Activated naive CD4-positive, alpha-beta T cell treated with anti-CD3 and anti-CD28 coated beads, Interleukin-2, amount 50 U/mL, for 16 hours (primary cell): ENCODE measurements at places on chromosomes 2 and 18.

DNA sequence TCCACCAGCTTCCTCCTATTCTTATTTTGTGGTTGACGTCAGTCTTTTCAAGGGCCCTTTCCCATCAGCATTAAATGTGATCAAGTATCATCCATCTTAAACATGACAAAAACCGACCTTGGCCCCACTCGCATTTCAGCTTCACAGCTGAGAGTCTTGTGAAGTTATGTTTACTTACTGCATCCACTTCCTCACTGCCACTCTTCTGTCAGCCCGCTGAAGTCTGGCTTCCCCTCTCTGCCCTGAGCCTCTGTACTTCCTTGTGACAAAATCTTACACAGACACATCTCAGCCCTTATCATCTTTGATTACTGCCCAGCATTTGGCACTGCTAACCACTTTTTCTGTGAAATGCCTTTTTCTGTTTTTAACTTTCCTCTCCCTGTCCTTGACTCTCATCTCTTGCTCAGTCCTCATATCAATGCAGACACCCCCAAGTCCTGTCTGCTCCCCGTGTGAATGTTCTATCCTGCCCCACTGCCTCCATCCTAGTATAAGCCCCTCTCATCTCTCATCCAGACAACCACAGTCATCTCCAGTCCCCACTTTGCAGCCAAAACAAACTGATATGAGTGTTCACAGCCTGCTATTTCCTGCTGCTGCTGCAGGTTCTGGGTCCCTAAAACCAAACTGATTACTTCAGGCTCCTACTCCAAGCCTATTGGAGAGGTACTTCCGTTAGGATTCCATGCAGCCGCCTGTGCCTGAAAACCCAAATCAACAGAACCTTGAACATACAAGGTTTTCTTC lies 31.4 kb downstream of the FOSL2 start:
- no peak for DNase-seq

DNA sequence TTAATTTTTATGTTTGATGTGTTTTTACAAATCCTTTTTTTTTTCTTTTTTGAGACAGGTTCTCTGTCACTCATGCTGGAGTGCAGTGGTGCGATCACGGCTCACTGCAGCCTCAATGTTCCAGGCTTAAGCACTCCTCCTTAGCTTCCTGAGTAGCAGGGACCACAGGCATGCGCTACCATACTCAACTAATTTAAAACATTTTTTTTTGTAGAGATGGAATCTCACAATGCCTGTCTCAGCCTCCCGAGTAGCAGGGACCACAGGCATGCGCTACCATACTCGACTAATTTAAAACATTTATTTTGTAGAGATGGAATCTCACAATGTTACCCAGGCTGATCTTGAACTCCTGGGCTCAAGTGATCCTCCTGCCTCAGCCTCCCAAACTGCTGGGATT lies 3.2 kb downstream of the NOTO start:
- no peak for DNase-seq

GRCh38 chr2:9325428-9325827 lies 97.9 kb downstream of the ITGB1BP1 start:
- no peak for DNase-seq

DNA sequence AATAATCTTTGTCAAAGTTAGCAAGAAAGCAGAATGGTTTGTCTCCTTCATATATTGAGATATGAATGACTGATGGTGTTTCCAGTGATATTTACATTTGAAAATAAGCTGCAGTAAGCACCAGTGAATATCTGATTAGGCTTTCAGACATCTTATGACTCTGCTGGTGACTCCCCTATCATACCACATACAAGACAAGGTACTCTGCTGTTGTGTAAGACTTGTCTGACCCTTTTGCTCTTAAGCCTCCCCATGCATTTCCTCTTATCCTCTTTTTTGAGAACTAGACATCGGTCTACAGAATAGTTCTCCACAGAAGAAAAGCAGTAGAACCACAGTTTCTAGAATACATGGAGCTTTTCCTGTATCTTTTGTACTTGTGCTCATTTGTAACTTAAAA lies 9.3 kb downstream of the POLI start:
- no peak for DNase-seq

DNA sequence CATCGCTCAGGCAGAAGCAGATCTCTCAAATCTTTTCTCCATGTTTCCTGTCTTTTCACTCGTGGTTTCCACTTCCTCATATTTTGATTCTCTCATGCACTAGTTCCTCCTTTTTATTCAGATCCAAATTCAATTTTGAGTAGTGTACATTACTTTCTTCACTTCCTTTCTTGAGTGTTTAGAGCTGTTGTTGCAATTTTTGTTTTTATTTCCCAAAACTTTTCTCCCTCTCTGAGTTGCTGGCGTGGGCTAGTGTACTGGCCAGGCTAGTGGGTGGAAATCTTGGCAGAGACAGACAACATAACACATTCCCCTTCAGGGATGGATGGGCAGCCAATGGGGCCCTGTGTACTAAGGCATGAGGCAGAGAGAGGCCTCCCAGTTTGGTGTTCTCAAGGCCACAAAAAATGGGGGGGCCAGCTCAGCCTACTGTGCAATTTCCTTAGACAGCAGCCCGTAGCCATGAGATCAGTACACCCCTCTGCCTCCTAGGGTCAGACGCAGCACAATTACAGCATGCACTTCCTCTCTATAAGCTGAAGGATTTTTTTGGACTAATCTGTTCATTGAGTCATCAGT lies 145.1 kb upstream of the PID1 start:
- DNase-seq = no peak
